ENCODE measurements at places on chromosomes 3 and 15.

- DNase-seq, result no peak
These were observed 276.6 kb downstream of the UBE2E2 start for GRCh38 chr3:23479615-23480328.

DNA sequence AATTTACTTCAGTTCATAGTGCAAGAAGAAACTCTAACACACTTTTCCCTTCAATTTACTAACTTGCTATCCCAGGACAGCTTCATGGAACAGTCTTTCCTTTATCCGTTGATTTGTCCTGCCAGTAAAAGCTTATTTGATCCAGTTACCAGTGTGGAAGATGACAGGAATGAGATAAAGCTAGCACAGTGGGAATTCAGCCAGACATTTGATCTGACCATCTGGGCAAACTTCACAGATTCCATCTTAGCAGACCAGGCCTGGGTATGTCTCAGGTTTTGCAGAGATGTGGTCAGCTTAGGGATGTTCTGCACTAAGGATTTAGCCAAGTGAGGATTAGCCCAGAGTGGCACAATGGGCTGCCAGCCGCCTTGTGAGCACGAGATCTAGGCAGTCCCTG is 19.7 kb downstream of the CEMIP start:
- DNase-seq, result no peak

DNA sequence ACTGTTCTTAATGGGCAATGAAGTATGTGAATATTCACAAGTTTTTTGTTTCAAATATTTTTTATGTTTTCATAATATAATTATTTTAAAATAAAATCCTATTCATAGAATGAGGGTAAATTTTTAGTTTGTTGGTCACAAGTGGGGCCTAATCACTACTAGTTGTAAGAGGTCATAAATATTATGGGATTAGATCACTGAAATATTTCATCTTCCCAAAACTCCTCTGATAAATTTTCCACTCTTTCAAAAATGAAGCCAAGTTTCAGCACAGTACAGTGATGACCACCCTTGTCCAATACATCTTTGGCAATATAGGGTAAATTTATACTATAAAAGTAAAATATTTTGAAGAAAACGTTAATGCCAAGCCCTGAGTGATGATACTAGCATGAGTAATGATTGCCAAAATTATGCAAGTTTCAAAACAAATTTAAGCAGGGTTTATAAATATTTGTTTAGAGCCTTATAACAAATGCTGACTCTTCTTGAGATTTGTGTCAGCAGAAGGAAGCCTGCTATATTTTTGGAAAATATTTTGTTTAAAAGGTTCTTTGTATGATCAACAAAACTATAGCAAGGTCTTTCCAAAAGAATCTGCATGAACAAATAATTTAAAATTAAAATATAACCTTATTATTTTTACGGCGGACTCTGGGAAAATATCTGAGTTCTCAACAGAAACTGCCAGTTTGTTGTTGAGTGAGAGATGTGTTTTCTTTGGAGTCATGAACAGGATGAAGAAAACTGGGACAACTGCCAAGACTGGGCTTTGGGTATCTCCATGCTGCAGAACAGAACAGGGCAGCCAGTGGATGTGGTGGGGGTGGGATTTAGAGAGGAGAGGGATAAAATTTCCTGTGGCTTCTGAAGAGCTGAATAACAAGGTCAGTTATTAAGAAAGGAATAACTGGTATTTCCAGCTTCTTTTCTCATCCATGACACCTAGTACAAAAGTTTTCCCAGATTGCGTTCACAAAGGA is 17.9 kb upstream of the TM4SF1 start:
- peak; percentile 91 for DNase-seq

DNA sequence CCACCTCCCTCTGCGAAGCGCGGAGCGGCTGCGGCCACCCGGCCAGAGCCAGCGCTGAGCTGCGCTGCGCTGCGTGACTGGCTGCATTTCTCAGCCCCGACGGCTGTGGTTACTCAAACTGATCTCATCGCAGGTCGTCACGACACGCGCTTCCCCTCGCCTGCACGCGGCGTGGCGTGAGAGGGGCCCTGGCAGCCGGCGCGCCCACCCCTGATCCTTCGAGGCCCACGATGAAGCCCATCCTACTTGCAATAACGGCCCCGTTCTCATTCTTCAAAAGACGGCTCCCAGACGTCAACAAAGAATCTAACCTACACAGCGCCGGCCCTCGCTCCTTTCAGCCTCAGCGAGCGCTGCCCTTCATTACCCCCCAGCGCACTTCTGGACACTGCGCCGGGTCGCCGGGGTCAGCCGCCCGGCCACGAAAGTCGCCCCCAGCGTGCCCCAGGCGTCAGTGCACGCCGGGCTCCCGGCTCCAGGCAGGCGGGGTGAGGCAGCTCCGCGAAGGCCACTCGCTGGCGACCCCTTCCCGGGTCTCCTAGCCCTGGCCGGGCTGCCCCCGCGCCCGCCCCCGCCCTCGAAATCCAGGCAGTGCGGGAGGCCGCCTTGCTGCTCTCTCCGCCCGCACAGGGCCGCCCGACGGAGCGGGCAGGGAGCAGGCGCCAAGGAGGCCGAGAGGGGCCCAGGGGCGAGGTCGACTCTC is 9.9 kb upstream of the LEKR1 start:
- DNase-seq, result peak; percentile 63

DNA sequence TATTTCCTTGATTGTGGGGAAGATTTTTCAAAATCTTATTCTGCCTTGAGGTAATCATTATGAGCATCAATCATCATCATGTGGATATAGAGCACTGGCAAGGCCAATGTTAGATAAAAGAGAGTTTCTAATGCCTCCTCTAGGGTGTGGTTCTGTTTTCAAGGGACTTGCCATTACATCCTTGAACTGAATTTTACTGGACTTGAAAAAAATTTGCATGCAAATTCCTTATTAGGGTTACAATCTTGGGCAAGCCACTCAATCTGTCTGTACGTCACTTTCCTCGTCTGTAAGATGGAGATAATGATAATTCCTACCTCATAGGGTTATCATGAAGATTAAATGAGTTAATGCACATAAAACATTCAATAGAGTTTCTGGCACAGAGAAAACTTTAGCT is 156.2 kb upstream of the WNT5A start:
- DNase-seq, result no peak

DNA sequence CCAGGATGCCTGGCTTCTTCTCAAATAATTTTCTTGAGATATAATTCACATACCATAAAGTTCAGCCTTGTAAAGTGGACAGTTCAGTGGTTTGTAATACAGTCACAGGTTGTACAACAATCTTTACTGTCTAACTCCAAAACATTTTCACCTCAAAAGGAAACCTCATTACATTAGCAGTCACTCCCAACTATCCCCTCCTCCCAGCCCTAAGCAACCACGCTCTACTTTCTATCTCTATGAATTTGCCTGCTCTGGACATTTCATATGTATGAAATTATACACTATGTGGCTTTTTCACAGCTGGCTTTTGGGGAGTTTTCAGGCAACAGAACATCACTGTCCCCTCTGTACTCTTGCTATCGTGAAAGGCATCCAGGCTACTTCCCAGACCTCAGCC is 17.5 kb downstream of the TGM5 start:
- DNase-seq, result no peak

DNA sequence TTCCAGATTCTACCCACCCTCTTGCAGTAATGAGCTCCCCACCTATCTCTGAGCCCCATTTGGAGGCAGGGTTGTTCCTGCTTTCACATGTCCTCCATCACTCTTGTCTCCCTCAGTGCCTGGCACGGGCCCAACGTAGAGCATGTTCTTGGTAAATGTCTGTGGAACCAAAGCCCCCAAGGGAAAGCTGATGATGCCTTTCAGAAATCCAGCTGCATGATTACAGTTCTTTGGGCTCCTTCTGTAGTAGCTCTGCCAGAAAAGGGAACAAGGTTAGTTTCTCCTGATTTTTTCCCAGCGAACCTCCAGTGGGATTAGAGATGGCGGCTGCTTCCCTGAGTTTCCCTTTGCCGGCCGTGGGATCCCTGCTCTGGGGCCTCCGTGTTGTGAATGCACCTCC is 39.3 kb downstream of the CGNL1 start:
- DNase-seq, result no peak

DNA sequence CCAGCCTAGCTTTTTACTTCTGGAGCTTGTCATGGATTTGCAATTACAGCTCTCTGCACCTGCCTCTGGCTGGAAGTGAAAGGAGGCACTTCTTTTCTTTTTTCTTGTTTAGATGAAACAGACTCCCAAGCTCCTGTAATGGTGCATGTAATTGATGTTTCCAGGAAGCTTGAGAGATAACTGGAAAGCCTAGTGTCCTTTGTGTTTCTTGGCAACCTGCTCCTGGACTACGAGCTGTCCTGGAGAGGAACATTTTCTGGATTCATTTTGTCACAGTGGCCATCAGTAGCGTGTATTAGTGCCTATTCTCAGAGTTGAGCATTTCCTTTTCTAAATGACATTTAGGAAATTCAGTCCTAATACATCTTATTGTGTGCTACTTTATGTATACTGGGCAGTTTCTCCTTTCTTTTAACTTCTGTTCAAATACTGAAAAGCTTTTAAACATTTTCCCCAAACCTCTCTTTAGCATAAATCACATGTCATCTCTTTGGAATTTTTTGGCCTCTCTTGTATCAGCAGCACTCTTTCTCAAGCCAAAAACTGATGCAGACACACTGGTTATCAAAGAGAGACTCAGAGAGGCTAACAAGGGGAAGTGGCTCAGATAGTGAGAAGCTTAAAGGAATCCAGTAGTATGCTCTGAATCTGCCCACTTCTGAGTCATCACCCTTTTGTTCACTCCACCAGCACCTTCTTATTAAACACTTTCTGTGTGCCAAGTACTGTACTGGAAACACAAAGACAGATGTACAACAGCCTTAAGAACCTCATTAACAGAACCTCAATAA is 62.6 kb upstream of the SLC2A2 start:
- peak; percentile 82 for DNase-seq

DNA sequence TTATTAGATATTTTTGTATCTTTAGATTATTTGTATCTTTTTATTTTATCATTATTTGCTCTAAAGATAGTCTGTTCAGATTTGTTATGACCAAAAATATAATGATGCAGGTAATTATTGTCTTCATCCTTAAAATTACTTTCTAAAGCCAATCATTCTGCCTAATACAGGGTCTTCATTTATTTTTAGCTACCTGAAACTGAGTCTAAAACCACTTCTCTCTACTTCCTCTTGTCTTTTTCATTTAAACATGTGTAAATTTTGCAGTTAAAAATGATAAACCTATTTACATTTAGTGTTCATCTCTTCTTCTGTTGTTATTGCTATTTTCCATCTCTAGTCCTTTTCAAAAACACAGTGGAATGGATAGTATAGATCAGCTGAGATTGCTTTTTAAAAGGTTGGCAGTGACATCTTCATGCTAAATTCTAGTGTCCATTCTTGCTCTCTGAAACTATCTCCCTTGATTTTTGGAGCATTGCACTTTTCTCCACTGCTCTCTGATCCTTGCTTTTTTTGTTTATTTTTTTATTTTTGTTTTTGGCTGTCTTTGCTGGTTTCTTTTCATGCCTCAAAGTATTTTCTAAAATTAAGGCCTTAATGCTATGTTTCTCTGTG is 91.8 kb downstream of the UBE2E2 start:
- DNase-seq, result no peak

DNA sequence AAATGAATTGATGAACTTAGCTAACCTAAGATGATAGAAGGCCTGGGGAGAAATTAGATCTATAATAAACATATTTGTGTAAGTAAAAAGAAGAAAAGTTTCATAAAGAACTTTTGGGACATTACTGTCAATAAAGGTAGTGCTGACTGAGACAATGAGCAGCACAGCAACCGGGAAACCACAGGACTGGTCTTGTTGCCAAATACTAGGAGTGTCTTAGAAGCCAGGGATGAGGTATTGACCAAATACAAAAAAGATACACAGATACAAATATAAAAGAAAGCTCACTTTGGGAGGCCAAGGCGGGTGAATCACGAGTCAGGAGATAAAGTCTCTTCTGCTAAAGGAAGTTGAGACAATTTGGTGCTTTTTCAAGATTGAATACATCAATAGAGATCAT is 362.4 kb upstream of the ZNF385D start:
- DNase-seq, result peak; percentile 20

GRCh38 chr15:95845862-95846515 is 484.5 kb upstream of the NR2F2 start:
- DNase-seq, result peak; percentile 92

DNA sequence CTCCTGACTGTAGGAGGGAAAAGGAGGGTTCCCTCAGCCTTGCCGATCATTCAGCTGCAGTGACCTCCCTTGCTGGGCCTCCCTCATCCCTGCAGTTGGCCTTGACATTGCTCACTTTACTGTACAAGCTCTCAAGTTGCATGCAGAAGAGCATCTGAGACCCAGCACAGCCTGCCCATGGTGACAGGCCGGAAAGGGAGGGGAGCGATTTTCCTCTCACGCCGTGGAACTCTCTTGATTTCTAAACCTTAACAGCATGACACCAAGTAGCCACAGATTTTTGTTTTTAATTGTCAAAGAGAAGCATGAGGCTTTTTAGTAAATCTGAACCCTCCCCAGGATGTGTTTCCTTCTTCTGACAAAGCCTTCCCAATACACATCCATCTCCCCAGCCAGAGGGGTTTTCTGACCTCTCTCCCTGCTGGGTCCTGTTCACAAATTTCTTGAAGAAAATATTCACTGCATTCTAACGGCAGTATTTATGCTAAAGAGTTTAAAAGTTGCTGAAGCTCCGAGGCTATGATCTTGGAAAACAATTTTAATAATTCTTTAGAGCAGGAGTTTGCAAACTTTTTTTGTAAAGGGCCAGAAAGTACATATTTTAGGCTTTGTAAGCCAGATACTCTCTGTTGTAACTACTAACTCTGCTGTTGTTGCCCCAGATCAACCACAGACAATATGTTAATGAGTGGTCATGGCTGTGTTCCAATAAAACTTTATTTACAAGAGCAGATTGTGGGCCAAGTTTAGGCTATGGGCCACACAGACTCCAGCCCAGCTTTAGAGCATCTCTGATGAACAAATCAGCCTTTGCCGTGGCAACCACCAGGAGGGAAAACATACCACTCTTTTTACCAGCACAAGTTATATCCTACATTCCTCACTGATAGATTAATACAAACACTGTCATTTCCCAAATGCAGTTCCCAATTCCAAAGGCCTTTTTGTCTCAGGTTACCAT is 34.8 kb downstream of the LMCD1 start:
- peak; percentile 83 for DNase-seq

GRCh38 chr3:64977308-64978100 is 289.7 kb upstream of the ADAMTS9 start:
- DNase-seq, result peak; percentile 68

DNA sequence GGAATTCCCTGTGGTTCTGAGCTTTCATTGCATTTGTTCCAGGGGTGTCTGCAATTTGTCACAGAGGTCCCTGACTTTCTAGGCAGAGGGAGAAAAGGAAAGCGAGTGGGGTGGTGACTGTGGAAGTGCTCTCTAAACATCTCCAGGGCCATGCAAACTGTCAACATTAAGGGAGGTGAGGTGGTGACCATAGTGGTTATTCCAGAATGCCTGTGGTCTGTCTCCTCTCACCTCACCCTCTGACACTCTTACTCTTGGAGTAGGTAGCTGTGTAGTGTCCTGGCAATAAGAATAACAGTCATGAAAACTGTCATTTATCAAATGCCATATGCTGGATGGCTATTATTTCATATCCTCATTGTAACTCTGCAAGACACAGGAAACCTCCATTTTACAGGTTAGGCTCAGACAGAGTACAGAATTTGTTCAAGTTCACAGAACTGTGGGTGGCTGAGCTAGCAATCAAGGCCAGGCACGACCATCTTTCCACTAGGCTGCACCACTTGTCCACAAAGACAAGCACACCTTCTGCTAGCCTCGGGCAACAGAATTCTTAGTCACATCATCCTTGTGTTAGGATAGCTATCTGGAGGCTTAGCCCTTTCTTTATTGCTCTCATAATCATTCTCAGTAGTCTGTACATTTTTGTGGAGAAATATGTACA is 179.4 kb downstream of the CD47 start:
- DNase-seq, result no peak

GRCh38 chr15:73940061-73940981 is 14.1 kb downstream of the LOXL1 start:
- DNase-seq, result no peak

GRCh38 chr3:196641333-196642054 is 2.0 kb downstream of the NRROS start:
- DNase-seq, result no peak
